ENCODE measurements at places on chromosomes 7 and 10. TPM values are rescaled to one million over a fixed set of nuclear protein-coding genes. Genes with fewer than 3 reads are reported as not detected.
A peak's percentile ranks its signal among the peaks of the same experiment; 100 is the strongest.

GRCh38 chr7:114923403-114923713, 1.5 kb downstream of the MDFIC start:
- no peak for DNase-seq

- DNase-seq: no peak
These were observed 1.3 kb downstream of the TRPV6 start for GRCh38 chr7:142884286-142884640.

DNA sequence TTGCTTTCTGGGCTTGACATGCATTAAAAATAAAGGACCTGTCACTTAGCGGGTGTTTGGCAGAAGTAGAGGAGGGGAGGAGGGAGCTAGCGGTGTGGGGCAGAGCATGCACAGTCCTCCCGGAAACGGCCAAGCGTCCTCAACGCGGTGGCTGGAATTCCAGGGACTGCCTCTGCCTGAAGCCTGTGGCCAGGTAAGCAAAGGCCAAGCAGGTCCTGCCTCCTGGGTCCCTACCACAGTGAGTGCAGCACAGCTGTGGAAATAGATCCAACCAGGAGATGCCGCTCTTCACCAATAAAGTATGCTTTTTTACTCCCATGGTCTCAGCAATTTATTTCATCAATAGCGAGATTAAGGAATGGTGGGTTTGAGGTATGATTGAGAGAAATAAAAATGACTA, 323.4 kb downstream of the WDR37 start:
- DNase-seq: no peak

GRCh38 chr7:80581486-80582260, 56.8 kb upstream of the CD36 start:
- DNase-seq: peak; percentile 60

GRCh38 chr7:150998341-150998740, 7.5 kb downstream of the NOS3 start:
- DNase-seq: no peak

GRCh38 chr10:63120554-63120953, 12.6 kb upstream of the NRBF2 start:
- DNase-seq: peak; percentile 38

DNA sequence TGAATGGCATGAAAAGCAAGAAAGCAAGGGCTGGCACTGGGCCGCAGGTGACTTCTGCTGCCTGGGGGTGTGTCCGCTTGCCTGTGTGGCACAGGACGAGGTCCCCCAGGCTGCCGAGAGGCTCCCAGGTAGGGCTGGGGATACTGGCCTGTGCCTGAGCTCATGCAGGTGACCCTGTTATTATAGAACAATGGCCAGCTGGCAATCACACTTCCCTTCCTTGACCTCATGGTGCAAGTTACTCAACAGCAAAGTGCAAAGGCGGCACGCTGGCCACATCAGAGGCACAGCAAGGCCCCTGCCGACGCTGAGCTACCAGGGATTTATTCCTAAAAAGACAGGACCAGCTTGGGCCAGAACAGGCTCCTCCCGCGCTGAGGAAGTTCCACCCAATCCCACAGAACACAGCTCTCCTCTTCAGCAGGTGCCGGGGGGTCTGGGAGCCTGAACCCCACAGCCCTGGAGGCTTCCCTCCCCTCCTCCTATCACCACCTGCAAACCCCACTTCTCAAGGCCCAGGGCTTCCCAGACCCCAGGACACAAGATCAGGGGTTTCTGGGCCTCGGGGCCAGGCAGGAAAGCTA, 1.4 kb upstream of the ADAM8 start:
- DNase-seq: no peak

DNA sequence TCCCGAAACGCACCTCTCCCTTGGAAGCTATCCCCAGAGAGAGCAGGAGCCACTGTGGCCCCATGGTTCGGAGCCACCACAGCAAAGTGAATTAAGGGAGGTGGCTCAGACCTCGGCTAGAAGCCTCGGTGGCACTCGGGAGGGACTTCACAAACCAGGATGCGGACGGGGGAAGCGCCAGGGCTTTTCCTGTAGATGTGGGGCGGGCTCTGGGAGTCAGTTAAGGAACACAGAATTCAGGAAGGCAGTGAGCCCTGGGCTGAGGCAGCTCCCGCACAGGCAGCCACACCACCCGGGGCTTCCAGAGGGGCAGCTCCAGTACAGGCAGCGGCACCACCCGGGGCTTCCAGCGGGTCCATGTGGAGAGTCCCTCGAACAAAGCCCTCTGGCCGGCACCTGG, 42.7 kb upstream of the DPYSL4 start:
- DNase-seq: no peak

Gene WNT8B
- total RNA-seq: not detected

Gene UPK3B
- total RNA-seq: 4.0 TPM

GRCh38 chr7:110677405-110677804, 413.5 kb upstream of the LRRN3 start:
- DNase-seq: no peak

Gene INA
- 3.0 TPM for total RNA-seq

DNA sequence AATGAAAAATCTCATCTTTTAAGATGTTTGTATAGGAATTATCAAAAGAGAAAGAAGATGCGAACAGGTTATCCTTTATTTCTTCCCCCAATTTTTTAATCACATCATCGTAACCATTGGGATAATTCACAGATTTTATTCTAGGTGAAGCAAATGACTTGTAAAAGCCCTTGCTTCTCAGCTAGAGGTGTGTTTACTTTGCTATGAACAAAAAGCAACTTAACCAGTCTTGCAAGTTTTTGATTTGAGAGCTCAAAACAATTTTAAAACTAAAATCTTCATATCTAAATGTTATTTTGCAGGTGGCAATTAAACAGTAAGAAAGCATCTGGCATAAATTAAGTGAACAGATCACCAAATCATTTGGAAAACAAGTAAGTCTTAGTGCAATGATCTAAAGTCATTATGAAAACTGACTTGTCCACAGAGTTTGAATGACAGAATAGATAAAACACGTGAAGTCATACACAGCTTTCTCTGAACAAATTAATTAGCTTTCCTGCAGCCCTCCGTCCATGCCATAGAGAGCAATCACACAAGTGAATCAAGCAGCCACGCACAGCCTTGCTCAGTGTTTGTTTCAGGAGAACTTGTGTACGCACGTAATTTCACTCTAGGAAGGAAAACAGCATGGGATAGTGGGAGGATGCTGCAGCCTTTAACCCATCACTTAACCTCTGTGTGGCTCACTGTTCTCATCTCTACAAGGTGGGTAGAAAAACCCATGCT, 85.0 kb upstream of the ZNF800 start:
- no peak for DNase-seq

Gene ZNF425
- total RNA-seq: 4.4 TPM

GRCh38 chr7:108051454-108051853, 48.5 kb upstream of the LAMB1 start:
- no peak for DNase-seq

Gene SPDYE5
- total RNA-seq: not detected

- DNase-seq: no peak
These were observed 8.6 kb upstream of the LRRN3 start for GRCh38 chr7:111082351-111082750.

DNA sequence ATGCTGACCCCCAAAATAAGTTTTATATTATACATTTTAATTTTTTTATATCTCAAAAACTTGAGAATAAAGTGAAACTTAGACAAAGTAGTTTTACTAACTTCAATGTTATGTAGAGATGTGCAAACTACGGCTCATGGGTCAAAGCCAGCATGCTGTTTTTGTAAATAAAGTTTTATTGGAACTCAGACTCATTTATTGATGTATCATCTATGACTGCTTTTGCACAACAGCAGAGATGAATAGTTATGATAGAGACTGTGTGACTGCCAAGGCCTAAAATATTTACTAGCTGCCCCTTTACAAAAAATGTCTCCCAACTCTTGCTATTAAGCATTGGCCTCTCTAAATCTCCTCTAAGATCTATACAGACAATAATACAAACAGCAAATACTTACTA, 12.4 kb downstream of the MTPN start:
- no peak for DNase-seq

DNA sequence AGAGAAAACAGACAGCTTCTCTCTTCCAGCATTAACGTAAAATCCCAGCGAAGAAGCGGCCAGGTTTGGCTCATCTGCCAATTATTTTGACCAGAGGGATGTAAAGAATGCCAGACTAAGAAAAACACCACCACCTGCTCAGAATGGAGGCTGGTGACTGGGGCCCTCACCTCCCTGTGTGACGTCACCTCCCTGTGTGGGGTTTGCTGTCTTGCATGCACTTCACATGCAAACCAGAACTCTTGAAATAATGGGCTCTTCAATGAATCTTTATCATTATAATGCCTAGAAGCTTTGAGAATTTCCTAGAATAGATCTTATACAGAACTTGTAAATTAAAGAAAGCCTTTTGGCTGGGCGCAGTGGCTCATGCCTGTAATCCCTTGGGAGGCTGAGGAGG, 101.8 kb upstream of the WAC start:
- DNase-seq: no peak

GRCh38 chr7:29139796-29140195, 6.5 kb downstream of the CPVL start:
- peak; percentile 43 for DNase-seq

DNA sequence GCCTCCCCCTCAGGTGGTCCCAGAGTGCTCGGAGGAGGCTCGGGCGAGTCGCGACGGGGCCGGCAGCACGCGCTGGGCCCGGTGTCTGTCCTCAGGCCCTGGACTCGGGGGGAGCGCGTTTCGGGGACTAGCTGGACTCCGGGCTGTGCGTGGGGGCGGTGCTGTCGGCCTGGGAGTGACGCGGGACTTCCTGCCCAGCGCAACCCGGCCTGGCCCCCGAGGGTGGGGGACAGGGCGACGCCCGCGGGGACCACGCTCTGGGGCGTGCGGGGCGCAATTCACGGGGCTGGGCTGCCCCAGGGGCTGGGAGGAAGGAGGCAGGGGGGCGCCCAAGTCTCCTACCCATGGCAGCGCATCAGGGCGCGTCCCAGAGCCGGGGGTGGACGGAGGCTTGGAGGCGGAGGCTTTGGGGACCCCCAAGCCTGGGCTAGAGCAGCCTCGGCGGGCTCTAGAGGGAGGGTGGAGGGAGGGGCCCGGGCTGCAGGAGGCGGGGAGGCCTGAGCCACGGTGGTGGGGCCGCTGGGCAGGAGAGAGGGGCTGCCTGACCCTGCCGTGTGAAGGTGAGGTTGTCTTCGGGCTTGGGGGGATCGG, 2.3 kb upstream of the VENTX start:
- no peak for DNase-seq

DNA sequence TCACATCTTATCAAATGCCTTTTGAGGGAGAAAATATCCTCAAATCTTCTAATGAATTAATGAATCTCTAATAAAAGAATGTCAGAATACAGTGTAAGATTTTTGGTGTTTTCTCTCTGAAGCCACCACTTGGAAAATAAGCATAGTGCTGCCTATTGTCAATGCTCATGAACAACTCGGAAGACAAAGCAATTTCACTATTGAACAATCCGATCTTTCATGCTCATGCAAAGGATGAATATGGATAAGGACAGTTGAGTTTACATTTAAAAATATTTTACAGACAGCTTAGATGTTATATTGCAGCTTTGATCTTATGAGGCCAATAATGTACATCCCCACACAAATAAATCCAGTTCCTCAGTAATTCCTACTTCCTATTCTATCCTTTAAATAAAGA, 40.6 kb downstream of the MAGI2 start:
- DNase-seq: no peak

DNA sequence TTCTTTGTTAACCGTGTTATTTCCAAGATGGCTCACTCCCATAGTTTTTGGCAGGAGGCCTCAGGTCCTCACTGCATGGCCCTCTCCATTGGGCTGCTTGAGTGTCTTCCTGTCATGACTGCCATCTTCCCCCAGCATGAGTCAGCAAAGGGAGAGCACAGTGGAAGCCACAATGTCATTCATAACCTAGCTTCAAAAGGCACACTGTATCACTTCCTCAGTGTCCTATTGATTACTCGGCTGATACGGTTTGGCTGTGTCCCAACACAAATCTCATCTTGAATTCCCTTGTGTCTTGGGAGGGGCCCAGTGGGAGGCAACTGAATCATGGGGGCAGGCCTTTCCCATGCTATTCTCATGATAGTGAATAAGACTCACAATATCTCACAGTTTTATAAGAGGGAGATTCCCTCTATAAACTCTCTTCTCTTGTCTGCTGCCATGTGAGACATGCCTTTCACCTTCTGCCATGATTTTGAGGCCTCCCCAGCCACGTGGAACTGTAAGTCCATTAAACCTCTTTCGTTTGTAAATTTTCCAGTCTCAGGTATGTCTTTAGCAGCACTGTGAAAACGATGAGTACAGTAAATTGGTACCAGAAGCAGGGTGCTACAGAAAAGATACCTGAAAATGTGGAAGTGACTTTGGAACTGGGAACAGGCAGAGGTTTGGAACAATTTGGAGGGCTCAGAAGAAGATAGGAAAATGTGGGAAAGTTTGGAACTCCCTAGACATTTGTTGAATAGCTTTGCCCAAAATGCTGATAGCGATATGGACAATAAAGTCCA, 106.5 kb downstream of the PRLHR start:
- no peak for DNase-seq

GRCh38 chr10:75712242-75712880, 280.9 kb downstream of the LRMDA start:
- no peak for DNase-seq

DNA sequence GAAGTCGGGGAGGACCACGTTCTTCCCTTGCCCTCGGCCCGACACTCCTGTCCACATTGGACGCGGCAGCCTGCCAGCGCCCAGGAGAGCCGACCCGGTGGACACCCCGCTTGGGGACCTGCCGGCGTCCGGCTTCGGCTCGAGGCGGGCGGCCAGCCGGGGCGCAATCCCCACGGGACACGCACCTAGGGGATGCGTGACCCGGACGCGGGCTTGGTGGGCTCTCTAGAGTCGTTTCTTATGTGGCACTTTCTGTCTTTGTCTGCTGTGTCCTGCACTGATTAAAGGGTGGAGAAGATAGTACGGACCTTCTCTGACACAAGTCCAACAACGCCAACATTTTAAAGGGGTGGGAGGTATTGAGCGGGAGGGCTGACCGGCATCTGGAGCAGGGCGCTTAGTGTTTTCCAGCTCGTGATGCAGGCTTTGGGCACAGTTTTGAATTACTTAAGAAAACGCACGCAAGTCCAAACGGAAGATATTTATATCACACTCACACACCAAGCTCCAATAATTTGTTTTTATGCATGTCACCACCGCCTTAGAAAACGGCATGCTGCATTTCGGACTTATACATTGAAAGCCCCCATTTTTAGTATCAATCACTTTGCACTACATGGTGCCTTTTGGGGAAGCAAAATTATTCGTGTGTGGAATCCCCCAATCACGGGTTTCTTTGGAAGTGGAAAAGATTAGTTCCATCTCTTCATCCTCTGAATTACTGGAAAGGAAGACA, 3.9 kb upstream of the SPAG6 start:
- DNase-seq: no peak

Gene AKR1C4
- not detected for total RNA-seq

- DNase-seq: peak; percentile 60
These were observed 1.6 kb downstream of the TIAL1 start for GRCh38 chr10:119595134-119595675.

- no peak for DNase-seq
These were observed 22.8 kb downstream of the AKR1C3 start for GRCh38 chr10:5117026-5117425.

- no peak for DNase-seq
These were observed 64.0 kb downstream of the DKK1 start for GRCh38 chr10:52378124-52378523.

Gene HOXA2
- 0.50 TPM for total RNA-seq

Gene CD36
- total RNA-seq: not detected

Gene SERPINE1
- 429 TPM for total RNA-seq

Gene KCND2
- total RNA-seq: 0.17 TPM

Gene AMPH
- total RNA-seq: not detected

GRCh38 chr10:29719281-29719675, 84.5 kb upstream of the SVIL start:
- DNase-seq: no peak

All from mammary epithelial cell (primary cell).